Fibroblast of lung (primary cell): ENCODE measurements at places on chromosomes 2 and 18.

GRCh38 chr2:160333324-160334027, 133.4 kb upstream of the ITGB6 start:
- no peak for DNase-seq

DNA sequence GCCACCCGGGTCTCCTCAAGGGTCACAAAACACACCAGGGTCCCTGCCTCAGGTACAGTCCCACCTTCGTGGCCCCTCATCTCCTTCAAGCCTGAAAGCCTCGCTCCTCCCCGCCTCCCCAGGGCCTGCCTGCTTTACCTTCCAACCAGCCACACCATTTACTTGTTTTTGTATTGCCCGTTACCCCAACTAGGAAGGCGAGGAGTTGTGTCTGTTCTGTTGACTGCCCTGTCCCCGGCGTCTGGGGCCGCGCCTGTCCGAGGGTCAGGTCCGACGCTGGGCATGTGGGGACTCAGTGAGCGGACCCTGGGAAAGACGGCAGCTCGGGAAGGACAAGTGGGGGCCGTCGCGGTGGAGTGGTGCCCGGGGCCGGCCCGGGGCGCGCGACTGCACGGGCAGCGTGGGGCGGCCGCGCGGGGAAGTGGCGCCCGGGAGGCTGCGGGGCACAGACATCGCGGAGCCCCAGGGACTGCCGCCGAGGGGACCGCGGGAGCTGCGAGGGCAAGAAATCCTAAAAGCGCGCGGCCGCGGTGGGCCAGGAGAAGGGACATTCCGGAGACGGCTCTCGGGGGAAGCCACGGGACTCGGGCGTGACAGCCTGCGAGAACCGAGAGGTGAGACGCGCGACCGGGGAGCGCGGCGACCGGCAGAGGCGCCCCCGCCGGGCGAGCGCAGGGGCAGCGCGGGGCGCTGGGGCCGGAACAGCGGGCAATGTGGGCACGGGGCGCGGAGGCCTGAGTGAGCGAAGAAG, 797 bp upstream of the GRHL1 start:
- no peak for DNase-seq

GRCh38 chr2:24231461-24231881, 56.6 kb downstream of the FAM228A start:
- DNase-seq = peak; percentile 68

DNA sequence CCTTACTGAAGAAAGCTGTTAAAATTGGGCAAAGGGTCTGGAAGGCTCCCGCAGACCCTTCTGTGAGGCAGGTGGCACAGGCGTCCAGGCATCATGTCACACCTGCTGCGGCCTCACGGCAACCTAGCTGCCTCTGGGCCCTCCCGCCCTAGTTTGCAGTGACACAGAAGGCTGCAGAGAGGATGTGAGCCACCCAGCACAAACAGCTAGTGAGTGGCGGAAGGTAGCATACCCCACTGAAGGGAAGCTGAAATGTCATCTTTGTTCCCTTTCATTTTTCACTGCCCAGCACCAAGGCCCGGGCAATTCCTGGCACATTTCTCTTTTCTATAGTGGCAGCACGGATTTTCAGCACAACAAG, 53.8 kb downstream of the TRAPPC12 start:
- no peak for DNase-seq

DNA sequence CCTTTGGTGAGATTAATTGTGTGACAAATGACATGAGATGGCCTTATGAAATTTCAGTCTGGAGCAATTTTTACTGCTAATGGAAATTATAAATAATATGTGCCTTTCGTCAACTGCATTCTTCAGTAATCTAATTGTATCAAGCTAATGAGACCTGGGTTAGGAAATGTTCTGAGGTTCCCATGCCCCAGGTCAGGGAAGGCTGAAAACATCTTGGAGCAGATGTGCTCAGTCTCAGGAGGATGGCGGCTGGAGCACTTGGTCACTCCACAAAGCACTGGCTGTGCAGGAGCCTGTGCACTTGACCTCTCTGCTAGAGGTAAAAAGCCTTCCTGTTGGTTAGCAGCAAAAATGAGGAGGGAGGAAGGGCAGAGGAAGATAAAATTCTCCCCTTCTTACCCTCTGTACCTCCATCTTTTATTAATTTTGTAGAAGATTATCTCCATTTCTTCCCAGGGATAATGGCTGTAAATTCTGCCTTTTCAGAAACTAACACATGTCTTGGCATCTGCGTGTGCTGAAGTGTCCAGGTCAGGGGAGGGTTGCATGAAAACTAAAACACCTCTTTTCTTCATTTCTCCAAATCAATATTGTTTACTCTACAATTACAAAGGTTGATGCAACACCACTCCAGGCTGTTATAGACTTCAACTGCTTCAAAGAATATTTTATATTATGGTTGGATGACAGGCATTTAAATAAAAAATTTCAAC, 1606.4 kb upstream of the ACVR2A start:
- no peak for DNase-seq

DNA sequence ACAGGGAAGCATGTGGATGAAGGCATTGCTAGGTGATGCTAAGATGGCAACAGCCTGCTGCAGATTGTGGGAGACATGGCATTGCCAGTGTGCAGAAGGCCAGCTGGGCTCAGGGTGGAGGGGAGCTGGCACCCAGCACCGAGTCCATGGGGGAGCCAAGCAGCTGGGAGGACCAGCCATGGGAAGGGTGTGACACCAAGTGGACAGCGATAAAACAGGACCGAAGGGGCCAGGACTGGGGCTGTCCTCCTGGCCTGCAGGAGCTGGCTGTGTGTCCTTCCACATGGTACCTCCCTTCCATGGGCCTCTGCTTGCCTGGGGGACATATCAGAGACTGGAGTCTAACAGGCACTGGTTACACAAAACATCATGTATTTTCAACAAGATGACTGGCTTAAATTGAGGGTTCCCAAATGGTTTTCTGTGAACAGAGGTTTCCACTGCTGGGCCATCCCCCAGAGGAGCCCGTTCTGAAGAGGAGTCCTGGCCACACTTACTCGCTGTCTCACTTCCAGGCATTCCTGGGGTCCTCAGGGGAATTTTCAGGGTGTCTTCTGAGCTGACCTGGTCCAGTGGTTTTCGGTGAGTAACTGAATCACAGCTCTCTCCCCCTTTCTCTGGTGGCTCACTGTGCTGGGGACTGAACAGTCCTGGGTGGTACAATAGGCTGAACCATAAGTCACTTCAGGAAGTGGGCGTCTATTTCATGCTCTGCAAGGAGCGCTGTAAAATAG, 60.4 kb upstream of the TNP1 start:
- DNase-seq = no peak

GRCh38 chr2:14967729-14968128, 335.2 kb downstream of the LRATD1 start:
- DNase-seq = no peak

DNA sequence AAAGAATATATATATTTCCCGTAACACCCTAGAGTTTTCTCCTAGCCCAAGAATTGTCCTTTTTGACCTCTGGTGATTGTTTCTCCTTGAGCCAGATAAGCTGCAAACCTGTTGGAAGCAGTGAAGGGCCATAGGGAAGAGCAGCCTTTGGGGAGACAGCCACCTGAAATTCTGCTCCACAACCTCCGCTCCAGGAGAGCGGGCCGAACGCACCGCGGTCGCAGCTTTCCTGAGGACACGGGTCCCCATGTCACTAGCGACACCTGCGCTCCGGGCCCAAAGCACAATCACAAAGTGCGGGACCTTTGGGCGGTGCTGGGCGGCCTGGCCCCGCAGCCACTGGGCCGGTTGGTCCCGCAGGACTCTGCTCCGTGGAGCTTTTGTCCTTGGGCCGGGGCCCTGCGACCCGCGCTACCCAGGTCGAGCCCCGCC, 557 bp upstream of the DSG2 start:
- no peak for DNase-seq

GRCh38 chr2:112869258-112869842, 32.8 kb upstream of the IL1B start:
- DNase-seq = peak; percentile 87

DNA sequence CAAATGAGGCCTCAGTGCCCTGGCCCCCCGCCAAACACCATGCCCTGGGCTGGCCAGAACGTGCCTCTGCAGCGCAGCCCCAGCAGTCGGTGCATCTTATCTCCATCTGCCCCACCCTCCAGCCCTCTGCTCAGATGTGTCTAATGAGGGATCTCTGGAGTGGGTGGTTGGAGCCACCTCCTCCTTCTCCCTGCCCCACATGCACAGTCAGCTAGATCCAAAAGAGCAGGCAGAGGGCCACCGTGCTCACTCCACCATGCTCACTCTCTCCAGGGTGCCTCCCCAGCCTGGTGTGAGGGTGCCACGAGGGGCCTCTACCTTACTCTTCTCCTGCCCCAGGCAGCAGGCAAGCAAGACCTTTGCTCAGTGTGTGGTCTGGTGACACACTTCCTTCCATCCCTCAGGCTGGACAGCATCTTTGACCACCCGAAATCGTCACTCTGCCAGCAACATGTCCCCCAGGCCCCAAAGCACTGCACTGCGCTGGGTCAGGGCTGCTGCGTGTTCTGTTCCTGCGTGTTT, 266.1 kb upstream of the HDAC4 start:
- no peak for DNase-seq

- DNase-seq = no peak
These were observed 423.5 kb upstream of the ZEB2 start for GRCh38 chr2:144943293-144943941.

- peak; percentile 50 for DNase-seq
These were observed 82.2 kb downstream of the KLF7 start for GRCh38 chr2:207083361-207084110.

- no peak for DNase-seq
These were observed 47.6 kb downstream of the G6PC2 start for GRCh38 chr2:168948621-168949212.

- DNase-seq = no peak
These were observed 46.0 kb upstream of the MTIF2 start for GRCh38 chr2:55314985-55315384.

DNA sequence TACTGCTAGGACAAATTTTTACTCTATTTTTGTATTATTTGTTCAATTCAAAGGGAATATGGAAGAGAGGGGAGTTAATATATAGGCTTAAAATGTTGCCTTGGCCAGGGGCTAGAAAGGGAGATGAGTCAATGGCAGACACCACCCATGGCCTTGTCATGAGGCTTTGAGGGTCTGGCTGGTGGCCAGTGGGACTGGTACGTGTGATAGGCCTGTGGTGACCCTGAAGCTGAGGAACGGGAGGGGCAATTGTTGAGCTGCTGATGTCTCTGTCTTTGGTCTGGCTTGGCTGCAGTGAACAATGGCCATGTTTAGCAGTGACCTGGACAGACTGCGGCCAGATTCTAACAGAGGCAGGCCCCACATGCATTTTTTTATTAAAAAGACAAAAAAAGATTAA, 18.5 kb downstream of the GKN1 start:
- DNase-seq = no peak

GRCh38 chr2:75705921-75706320, 4.8 kb downstream of the GCFC2 start:
- no peak for DNase-seq

DNA sequence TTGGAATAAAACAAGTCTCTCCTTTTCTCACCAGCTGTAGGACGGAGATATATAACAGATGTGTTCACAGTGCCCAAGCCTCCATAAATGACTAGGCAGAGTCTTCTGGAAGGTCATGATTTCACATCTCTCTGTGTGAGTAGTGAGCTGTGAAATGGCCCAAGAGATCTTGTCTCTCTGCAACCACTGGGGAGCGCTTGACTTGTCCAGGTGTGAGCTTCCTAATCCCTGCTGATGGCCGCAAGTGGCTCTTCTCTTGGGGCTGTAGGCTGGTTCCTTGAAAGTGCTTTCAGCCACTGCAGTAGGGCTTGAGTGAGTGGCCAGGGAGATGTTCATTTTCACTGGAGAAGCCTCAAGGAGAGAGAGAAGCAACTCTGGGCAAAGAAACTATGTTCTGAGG, 38.1 kb upstream of the OTOS start:
- DNase-seq = no peak
